ENCODE measurements at places on chromosomes 7 and 10.

GRCh38 chr10:28669227-28670173, 7.8 kb upstream of the BAMBI start:
- DNase-seq: no peak

DNA sequence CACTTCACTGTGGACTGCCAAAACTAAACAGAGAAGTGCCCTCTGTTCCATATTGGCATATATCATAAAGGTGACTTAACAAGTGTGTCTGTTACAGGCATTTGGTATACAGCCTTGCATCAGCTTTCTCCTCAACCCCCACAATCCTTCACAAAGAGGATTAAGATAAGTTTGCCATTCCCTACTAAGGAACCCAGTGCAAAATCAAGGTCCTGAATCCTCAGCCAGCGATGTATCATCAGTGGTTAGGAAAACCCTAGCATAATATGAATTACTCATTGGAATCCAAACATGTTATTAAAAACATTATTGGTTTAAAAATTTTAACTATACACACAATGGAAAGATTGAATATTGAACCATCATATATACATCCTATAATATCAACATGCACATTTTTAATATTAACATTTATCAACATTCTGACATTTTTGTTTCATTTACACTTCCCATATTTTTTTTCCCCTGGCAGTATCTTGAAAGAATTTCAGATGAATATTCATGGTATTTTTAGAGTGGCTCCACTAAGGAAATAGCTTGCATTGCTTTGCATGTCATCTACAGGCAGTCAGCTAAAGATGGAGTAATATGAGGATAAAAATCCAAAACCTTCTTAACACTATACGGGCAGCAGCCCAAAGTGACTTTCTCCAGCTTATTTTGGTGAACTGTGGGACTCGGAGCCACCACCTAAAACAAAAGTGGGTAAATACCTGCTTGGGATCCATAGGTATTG, 215.6 kb upstream of the CHRM2 start:
- no peak for DNase-seq

DNA sequence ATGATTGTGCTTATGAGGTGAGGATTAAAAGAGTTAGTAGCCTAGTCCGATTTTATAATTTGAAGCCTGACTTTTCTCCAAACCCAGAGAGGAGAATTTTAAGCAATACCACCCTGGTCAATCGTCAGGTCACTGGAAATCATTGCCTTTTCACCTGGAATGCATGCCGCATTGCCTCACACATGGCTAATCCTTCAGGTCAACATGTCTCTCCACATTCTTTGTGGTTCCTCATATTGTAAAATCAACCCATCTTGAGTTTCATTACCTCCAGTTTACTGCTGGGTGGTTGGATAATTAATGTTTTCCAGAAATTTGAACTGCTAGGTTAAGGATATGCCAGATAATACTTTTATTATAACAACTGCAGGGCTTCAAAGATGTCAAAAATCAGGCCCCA, 55.6 kb upstream of the SEMA3E start:
- DNase-seq: no peak

GRCh38 chr7:128192497-128193142, 48.5 kb upstream of the LEP start:
- no peak for DNase-seq

GRCh38 chr10:119796039-119796438, 70.2 kb downstream of the INPP5F start:
- no peak for DNase-seq

DNA sequence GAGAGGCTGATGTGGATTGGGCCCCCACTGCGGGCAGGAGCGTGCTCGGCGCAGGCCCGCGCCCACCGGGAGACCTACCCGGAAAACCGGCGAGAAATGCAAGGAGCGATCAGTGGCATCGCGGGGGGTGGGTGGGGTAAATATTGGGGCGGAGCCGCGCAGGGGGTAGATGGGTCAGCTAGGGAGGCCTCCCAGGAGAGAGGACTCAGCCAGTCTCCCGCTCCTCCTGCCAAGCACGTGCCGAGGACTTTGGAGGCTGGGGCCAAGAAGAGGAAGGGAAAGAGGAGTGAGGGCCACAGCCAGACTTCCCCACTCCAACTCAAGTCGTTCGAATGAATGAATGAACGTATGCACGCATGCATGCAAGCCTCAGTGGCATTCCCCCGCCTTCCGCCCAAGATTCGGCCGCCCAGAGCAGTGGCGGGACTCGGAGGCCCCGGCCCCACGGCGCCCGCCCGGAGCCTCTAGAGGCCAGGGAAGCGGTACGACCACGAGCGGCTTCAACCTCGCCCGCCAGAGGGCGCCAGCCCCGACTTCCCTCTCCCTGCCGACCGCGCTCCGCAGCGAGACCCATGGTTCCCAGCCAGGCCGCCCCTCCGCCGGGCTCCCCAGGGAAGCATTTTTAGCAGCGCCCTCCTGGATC, 3.6 kb downstream of the NPM3 start:
- DNase-seq: peak; percentile 90

DNA sequence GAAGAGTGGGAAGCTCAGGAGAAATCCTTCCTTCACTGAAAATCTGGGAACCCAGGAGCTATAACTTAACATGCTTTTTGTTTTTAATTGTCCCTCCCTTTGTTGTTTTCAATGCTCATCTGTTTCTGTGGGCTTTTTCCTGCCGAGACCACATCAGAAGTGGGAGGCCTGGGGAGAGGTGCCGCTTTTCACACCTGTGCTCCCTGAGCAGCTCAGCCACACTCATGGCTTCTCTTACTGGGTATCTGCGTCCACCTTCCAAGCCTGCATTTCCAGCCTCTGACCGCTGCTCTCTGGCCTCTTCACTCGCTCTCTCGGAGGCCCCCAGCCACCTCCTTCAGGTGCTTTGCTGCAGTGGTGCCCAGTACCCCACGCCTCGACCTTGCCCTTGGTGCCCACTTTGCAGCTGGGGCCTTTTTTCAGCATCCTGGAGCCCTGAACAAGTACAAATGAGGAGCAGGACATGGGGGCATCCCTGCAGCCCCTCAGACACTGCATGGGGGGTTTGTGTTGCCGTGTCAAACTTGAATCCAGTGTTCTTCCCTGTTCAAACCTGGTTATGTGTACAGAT, 9.9 kb downstream of the C7orf57 start:
- DNase-seq: no peak

Measured in activated naive CD4-positive, alpha-beta T cell treated with anti-CD3 and anti-CD28 coated beads for 36 hours (primary cell).